Fibroblast of the aortic adventitia (primary cell): ENCODE measurements at places on chromosomes 7 and 10.

DNA sequence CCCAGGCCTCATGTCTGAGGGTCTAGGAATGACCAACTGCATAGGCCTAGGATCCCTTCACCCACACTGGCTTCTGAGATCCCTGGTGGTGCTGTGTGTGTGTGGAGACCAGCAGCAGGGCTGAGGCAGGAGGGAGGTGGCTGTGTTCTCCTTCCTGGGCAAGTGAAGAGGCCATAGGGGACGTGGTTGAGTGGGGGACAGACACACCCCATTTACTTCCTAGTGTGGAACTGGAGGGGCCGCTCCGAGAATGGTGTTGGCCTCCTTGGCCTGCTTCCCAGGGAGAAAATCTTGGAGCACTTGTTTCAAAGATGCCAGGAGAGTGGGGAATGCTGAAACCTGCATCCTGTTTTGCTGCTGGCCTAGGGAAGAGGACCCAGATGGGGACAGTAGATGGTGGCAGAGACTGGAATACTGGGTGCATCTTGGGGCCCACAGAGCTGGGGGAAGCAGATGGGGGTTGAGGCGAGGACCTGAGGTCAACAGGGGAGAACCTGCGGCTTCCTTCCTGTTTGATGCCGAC lies 19.1 kb downstream of the UBTD1 start:
- DNase-seq = no peak

DNA sequence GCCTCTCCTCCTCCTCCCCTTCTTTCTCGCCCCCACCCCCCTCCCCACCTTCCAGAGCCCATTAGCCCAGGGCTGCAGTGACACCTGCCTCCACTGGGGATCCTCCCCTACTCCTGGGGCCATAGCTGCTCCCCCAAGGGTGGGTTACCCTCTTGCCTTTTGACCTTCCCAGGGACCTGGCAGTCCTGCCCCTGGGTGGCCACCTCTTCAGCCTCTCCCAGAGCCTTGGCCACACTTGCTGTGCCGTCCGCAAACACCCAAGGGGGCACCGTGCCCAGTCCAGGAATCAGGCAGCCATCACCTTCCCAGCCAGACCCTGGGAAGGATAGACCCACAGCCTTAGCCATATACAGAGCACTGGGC lies 19.8 kb upstream of the CLDN4 start:
- DNase-seq = no peak

- no peak for DNase-seq
These were observed 135.9 kb upstream of the MBL2 start for GRCh38 chr10:52908478-52908877.

DNA sequence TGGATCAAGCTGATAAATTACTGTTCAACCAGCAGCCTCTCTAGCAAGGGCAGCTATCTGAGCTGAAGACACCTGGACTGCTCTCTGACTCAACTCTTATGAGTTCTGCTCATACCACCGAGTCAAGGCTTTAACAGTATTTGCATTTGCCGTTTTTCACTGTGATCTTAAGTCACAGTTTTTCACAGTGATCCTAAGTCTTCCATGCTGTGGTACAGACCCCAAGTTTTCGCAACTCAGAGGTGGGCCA lies 31.3 kb downstream of the PIP4K2A start:
- DNase-seq = no peak

DNA sequence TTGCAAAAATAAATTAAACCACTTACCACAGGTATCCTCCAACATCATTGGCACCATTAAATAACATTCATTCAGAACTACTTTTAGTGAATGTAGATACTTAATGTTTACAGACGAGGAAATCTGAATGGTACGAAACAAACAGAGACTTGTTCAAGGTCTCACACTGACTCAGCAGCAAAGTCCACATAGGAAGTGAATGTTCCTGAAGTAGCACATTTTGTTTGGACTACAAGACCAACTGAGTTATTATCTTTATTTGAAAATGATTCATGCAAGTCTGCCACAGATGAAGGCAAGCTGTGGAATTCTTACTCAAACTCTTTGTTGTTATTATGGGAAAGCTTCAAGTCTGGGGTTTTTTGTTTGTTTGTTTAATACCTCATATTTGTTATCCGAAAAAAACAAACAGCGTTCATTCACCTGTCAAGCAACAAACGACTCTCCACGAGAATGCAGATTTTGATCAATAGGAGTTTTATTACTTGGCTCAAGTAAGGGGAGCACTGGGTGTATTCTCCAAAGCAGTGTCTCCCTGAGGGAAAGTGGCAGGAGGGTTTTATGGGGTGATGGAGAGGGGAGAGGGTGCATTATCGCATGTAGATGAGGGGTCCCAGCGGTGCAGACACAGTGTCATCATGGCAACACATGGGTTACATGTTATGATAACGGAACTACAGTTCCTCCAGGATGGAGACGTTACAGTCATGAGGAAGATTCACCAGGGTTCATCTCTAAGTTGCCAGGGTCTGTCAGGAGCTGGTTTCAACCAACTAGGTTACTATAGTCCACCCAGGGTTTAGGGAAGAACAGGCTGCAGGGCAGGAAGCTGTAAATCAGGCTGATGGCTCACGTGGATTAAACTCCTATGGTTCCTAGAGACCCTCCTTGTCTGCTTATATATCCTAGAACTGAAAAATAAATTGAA lies 147.7 kb upstream of the AKR1E2 start:
- peak; percentile 90 for DNase-seq

- DNase-seq = no peak
These were observed 58.7 kb upstream of the COL1A2 start for GRCh38 chr7:94336009-94336408.

DNA sequence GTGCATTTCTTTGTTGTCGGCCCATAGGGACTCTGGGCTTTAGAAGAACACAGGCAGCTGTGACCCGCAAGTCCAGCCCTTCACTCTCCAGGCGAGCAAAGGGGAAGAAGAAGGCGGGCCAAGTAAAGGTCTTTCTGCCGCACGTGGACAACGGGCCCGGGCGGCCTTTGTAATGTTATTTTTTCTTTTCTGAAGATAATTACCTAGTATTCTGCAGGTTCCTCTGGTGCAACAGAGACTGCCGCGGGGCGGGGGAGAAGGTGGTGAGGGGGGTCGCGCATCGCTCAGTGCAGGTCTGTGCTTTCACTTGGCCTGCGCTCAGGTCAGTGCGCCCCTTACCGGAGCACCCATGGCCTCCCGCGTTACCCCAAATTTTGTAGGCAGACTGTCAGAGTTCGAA lies 7.1 kb upstream of the TBX20 start:
- no peak for DNase-seq

DNA sequence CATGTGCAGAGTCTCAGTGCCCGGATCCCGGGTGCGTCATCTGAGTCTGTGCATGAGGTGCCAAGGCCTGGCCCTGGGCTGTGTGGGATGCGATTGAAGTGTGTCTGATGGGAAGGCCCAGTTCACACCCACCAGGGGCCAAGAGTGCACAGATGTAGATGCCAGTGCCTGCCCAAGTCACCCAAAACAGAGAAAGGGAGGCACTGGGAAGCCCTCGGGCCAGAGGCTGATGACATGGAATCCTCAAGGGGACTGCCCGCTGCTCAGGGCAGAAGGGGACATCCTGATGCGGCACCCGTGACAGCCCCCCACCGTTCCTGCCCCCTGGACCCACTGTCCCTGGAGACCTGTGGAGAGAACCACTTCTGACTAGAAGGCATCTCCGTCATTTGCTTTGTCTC lies 72.2 kb upstream of the ZNF479 start:
- DNase-seq = no peak

GRCh38 chr10:104449391-104449790 lies 95.8 kb downstream of the CFAP58 start:
- DNase-seq = peak; percentile 56

GRCh38 chr7:9958486-9958885 lies 1015.2 kb upstream of the PHF14 start:
- DNase-seq = no peak

GRCh38 chr10:113523071-113523470 lies 29.8 kb upstream of the HABP2 start:
- peak; percentile 12 for DNase-seq

DNA sequence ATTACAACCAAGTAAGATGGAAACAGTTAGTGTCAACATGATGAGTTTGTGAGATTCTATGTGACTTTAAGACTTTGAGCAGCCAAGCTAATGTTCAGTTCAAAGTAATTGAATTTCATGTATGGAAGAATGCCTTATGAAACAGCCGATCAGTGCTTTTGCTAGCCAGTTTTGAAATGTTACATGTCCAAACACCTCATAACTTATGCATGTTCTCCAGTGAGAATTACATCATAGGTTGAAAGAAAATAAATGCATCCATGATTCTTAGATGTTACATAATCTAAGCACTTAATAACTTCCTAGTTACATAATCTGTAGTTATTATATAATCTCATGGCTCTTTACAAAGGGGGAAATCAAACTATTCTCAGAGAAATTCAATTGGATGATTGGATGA lies 211.3 kb downstream of the BICC1 start:
- peak; percentile 71 for DNase-seq

GRCh38 chr10:75294518-75294865 lies 58.7 kb upstream of the COMTD1 start:
- peak; percentile 16 for DNase-seq

DNA sequence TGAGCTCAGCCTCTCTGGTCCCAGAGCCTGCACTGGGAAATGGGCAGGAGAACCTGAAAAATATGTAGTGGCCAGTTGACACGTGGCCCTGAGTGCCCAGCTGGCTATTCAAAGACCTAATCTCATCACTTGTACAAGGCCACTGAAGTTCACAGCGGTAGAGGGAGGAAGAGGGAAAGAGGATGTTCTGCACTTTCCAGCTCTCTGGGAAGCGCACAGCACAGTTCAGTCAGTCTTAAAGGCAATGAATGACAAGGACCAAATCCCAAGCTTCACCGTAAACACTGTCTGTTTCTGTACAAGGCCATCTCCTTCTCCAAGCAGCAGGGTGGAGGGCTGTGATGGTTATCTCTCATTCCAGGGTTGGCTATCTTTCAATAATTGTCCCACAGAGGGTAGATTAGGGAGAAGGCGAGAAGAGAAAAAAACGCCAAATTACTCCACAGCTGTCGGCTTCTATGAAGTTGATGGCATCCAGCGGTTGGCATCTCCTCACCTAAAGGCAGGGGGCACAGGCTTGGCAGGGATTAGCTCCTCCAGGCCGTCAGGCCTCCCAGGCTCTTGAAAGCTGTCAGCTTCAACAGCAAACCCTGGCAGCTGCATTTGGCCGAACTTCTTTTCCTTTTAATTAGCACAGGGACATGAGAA lies 10.6 kb downstream of the SFMBT2 start:
- DNase-seq = no peak
